ENCODE measurements at places on chromosomes 6 and 20.

- no peak for DNase-seq
Measured at GRCh38 chr6:44708208-44708607, 320.7 kb downstream of the CDC5L start.

- no peak for DNase-seq
Measured at GRCh38 chr6:23940466-23940865, 185.5 kb upstream of the NRSN1 start.

DNA sequence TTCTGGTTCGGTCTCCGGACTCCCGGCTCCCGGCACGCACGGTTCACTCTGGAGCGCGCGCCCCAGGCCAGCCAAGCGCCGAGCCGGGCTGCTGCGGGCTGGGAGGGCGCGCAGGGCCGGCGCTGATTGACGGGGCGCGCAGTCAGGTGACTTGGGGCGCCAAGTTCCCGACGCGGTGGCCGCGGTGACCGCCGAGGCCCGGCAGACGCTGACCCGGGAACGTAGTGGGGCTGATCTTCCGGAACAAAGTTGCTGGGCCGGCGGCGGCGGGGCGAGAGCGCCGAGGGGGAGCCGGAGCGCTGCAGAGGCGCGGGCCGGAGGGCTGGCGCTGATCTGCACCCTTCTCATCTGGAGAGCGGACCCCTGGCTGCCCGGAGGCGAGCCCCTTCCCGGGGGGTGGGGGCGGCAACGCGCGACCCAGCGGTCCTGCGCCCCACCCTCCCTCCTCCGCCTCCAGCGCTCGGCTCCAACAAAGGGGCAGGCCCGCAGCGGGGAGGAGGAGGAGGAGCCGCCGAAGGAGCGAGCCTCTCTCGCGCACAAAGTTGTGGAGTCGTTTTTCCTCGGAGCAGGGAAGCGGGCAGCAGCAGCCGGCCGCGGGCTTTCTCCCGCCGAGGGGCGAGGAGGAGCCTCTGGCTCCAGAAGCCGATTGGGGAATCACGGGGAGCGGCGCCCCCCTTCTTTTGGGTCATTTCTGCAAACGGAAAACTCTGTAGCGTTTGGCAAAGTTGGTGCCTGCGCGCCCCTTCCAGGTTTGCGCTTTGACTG lies at the start of gene UTRN:
TSS of gene UTRN (plus strand) at position 553 of the 765 bp plus-strand sequence. CDS start 6,494 bp downstream, outside the sequence.
- no peak for DNase-seq

GRCh38 chr6:52208612-52209011 lies 22.4 kb downstream of the IL17A start:
- no peak for DNase-seq

DNA sequence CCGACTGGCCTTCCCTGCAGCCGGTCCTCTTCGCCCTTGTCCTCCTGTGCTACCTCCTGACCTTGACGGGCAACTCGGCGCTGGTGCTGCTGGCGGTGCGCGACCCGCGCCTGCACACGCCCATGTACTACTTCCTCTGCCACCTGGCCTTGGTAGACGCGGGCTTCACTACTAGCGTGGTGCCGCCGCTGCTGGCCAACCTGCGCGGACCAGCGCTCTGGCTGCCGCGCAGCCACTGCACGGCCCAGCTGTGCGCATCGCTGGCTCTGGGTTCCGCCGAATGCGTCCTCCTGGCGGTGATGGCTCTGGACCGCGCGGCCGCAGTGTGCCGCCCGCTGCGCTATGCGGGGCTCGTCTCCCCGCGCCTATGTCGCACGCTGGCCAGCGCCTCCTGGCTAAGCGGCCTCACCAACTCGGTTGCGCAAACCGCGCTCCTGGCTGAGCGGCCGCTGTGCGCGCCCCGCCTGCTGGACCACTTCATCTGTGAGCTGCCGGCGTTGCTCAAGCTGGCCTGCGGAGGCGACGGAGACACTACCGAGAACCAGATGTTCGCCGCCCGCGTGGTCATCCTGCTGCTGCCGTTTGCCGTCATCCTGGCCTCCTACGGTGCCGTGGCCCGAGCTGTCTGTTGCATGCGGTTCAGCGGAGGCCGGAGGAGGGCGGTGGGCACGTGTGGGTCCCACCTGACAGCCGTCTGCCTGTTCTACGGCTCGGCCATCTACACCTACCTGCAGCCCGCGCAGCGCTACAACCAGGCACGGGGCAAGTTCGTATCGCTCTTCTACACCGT lies 6.1 kb downstream of the UBD start:
- no peak for DNase-seq

- DNase-seq: no peak
Measured at GRCh38 chr20:37922016-37922415, 19.1 kb downstream of the VSTM2L start.

- no peak for DNase-seq
Measured at GRCh38 chr6:167811040-167811439, 15.7 kb upstream of the AFDN start.

DNA sequence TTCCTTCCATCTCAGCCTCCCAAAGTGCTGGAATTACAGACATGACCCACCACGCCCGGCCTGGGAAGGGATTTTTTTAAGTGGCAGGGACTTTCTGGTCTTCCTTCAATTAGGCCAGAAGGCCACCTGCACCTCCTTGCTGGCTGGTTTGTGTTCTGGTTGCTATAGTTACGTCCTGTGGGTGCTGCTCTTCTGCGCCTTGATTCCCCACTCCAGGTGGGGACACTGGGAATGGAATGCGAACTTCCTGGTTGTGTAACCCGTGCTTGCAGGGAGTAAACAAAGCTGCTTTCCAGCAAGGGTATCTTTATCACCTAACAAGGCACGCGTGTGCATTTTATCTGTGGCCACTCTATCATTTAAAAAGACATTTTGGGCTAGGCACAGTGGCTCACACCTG lies 117.7 kb downstream of the PLEKHG1 start:
- DNase-seq: peak; percentile 18

GRCh38 chr6:127471379-127472255 lies 12.4 kb upstream of the KIAA0408 start:
- no peak for DNase-seq

All from DMS79 (cell line).